Heart right ventricle (tissue), 16 donors: ENCODE measurements at places on chromosomes 7 and 10. TPM values are rescaled to one million over a fixed set of nuclear protein-coding genes. Genes with fewer than 3 reads are reported as not detected.

- H3K4me1 ChIP-seq: no peaks in the 10 kb centered on the region
- no peak within 1 kb of the TSS for H3K27ac ChIP-seq
- peaks cover 95% of the 10 kb centered on the region for H3K27me3 ChIP-seq
- DNase-seq: no peak
Measured at GRCh38 chr10:99235658-99236626, at the start of gene HPSE2. Gene HPSE2, minus strand, starts transcription at chr10:99235852.

GRCh38 chr10:114131094-114131493 is 42.9 kb downstream of the CCDC186 start:
- DNase-seq: no peak
- no peak overlapping the region for H3K4me3 ChIP-seq
- H3K4me1 ChIP-seq: peaks cover 13% of the 10 kb centered on the region
- no peak overlapping the region for H3K27ac ChIP-seq
- no peaks in the 10 kb centered on the region for H3K27me3 ChIP-seq

DNA sequence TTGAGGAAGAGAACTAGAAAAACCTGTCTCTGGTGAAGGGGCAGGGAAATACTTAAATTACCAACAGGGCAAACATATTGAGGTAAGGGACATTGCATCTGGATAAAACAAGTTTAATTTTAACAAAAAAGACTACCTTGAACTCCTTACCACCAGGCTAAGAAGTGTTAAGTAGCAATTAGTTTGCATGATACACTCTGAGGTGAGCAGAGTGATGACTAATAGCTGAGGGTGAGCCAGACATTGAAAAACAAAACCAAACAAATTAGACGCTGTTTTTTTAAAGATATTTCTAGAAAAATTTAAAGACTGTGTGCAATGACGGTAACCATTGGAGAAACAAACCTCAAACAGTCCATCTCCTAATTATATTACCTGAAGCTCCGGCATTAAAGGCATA is 105.9 kb downstream of the ANKRD7 start:
- H3K27me3 ChIP-seq: no peaks in the 10 kb centered on the region
- no peak overlapping the region for H3K4me3 ChIP-seq
- H3K27ac ChIP-seq: no peak overlapping the region
- no peaks in the 10 kb centered on the region for H3K4me1 ChIP-seq

GRCh38 chr7:125059861-125060456 is 130.3 kb upstream of the POT1 start:
- no peaks in the 10 kb centered on the region for H3K36me3 ChIP-seq
- H3K27me3 ChIP-seq: no peaks in the 10 kb centered on the region
- H3K4me1 ChIP-seq: no peaks in the 10 kb centered on the region
- no peak overlapping the region for H3K4me3 ChIP-seq

GRCh38 chr7:115864082-115864481 is 166.5 kb downstream of the TFEC start:
- no peaks in the 10 kb centered on the region for H3K36me3 ChIP-seq
- no peak overlapping the region for H3K27ac ChIP-seq
- H3K27me3 ChIP-seq: no peaks in the 10 kb centered on the region

DNA sequence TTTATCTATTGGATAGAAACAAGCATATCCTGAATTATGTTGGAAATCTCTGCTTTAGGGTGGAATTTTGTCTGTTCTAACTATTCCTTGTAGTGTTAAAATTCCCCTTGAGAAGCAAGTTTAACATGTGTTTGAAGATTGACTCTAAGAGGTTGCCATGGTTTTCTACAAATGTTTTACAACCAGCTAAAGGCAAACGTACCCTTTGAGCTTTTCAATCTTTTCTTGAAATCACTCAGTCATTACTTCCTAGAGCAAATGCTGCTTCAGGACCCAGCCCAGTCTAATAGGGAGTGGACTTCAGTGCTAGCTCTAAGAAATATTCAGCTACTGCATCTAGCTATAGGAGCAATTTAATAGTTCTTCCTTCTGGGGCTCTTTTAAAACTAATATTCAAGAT is 118.8 kb upstream of the IFRD1 start:
- no peak for DNase-seq
- H3K27me3 ChIP-seq: no peaks in the 10 kb centered on the region
- H3K27ac ChIP-seq: no peak overlapping the region
- H3K4me1 ChIP-seq: no peaks in the 10 kb centered on the region
- peaks cover 3% of the 10 kb centered on the region for H3K36me3 ChIP-seq

Gene AMPH
- total RNA-seq: 3.3 TPM

Gene ACTL6B
- total RNA-seq: not detected

Gene ACHE
- 0.27 TPM for total RNA-seq

Gene SPDYE8
- total RNA-seq: not detected
